ENCODE measurements at places on chromosomes 2 and 18.

DNA sequence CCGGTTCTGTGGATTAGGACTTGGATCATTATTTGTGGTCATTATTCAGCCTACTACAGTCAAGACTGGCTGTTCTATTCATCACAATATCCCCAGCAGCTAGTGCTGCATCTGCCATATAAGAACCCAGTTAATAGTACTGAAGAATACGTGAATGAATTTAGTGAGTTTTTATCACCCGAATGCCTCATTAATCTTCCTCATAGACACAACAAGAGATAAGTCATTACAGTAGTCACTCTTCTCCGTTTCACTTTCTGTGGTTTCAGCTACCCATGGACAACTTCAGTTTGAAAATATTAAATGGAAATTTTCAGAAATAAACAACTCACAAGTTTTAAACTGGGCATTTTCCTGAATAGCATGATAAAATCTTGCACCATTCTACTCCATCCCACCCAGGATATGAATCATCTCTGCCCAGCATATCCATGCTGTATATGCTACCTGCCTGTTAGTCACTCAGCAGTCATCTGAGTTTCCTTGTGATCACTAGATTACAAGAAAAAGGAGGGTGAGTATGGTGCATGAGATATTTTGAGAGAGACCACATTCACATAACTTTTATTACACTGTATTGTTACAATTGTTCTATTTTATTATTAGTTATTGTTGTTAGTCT, 363.7 kb upstream of the CHAC2 start:
- DNase-seq = no peak

GRCh38 chr2:44389895-44390294, 28.1 kb downstream of the CAMKMT start:
- no peak for DNase-seq

- no peak for DNase-seq
Measured at GRCh38 chr2:10706033-10706432, 15.4 kb upstream of the ATP6V1C2 start.

- DNase-seq = no peak
Measured at GRCh38 chr2:231399853-231400680, 4.6 kb downstream of the B3GNT7 start.

DNA sequence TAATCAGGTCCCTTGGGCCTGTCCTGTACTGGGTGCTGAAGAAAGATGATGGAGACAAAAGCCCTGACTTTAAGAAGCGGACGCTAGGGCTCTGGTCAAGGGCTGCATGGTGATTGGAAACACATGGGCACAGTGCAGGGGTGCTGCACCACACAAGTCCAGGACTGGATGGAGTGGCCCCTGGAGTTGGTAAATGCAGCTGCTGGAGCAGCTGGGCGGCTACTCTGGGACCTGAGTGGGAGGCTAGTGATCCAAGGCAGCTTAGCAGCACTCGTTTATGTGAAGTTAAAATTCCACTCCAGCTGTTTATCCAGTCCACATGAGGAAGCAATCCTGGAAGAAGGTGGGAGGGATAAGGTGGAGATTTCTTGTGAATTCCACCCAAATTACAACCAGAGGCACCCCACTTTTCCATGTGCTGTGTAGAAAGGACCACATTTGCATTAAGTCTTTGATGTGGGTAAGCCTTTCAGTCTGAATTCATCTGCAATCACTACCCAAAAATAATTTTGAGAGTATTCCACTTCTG, 24.9 kb downstream of the MERTK start:
- DNase-seq = no peak

- no peak for DNase-seq
Measured at GRCh38 chr18:46256078-46256477, 151.9 kb downstream of the HAUS1 start.

GRCh38 chr2:101776172-101777043, 78.9 kb downstream of the MAP4K4 start:
- DNase-seq = no peak

DNA sequence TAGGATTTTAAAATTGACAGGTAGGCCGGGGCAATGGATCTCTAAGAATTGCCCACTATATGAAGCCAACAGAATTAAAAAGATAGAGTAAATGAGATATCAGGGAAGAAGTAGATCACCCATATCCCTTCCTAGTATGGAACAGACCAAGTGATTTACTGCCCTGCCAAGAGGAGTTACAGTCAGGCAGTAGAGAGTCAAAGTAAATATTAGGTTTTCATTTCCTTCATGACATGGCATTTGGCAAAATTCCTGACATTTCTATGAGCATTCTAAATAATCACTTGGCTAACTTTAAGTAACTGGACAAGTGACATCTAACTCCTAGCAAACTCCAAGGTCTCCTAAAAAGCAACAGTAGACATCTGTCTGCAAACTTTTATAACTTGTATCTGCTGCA, 33.5 kb downstream of the GALNT5 start:
- DNase-seq = no peak

DNA sequence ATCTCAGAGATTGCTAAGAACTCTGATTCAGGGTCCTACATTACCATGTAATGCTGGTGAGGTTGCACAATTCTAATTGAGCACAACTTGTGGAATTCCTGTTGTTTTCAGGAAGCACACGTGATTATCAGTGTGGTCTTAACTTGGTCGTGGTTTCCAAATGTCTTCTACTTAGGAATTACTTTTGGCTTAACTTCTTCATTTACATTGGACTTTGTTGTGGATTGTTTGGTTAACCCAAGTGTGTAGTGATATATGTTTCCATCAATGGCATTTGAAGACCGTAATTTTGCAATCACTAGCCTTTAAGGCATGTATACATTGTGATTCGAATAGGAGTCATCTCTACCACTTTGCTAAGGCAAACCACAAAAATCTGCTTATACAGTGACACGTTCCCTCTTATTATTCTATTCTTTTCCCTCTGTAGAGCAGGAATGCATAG, 373.3 kb downstream of the IRS1 start:
- DNase-seq = peak; percentile 37

- no peak for DNase-seq
Measured at GRCh38 chr2:231410293-231411004, 14.9 kb downstream of the B3GNT7 start.

GRCh38 chr18:70394672-70395071, 105.8 kb downstream of the SOCS6 start:
- no peak for DNase-seq

DNA sequence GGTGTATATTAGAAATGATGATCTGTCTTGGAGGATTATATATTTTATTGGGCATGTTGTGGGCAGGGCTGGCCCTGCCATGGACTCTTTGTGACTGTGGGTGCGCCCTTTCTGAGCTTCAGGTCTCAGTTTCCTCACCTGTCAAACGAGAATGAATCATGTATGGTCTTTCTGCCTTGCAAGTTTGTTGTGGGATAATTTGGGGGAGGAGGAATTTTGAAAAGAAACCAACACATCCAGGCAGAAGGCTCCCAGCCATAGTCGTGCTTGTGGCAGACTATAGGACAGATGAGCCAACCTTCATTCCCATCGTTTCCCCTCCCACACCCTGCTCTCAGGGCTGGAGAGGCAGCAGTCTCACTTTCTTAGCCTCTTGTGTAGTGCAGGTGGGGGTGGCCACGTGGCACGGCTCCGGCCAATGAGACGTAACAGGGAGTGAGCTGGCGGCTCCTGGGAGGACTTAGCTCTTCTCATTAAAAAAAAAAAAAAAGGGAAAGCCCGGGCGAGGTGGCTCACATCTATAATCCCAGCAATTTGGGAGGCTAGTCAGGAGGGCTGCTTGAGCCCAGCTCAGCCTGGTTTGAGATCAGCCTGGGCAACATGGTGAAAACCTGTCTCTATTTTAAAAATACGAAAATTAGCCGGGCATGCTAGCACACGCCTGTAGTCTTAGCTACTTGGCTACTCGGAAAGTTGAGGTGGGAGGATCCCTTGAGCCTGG, 63.1 kb downstream of the RHOB start:
- DNase-seq = no peak

DNA sequence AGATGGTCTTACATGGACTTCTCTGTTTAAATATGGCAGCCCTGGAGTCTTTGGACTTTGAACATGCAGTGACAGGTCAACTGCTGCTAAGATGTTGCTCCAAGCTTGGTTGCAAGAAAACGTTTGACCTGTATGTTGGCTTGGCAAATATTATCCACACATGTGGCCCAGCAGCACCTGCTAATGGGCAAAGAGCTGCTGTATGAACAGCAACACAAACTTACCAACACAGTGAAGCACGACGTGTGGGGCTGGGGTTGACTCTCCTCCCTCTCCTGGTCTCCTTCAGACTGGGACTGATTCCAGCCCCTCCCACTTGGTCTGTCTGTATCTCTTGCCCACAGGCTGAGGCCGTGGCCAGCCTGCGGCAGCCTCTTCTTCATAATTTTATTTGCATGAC, 3.8 kb downstream of the KCNE4 start:
- DNase-seq = no peak

GRCh38 chr2:134359367-134360081, 105.7 kb downstream of the MGAT5 start:
- DNase-seq = no peak

DNA sequence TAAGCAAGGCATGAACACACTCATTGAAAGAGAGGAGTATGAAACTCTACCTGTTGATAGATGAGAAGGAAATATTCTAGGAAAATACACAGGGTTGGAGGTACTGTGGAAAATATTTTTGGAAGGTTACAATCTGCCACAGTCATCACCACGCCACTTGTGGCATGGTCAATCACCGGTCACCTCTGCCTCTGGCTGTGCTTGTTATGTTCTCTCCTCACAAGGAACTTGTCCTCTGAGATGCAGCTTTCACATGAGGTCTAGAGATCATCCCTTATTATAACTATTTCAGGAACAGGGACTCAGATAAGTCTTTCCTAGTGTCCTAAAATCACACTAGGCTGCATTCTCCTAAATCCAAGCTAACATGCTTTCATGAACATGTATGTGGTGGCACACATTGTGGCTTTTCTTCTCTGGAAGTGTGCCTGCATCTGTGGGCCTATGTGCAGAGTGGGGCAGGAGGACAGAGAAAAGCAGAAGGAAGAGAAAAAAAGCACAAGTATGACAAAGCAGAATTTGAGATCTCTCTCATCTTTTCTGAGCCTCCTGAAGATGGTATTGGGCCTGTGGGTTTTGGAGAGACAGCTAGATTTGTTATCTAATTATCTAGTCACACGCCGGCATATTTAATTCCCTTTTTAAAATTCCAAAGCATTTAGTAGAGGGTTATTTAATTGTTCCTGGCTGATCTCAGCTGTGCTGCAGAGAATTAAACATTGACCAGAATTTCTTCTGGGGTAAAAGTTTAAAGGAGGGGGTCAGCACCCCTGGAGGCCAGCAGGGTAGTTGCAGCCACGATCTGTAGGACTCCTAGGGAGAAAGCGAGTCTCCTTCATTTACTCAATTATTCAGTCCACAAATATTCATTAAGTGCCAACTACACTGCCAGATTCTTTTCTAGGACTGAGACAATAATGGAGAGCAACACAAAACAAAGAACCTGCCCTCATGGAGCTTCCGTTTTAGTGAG, 294.6 kb downstream of the RDH14 start:
- no peak for DNase-seq

- no peak for DNase-seq
Measured at GRCh38 chr2:84526562-84526961, 10.3 kb downstream of the DNAH6 start.

GRCh38 chr2:27082773-27083409, 3.7 kb upstream of the KHK start:
- no peak for DNase-seq

DNA sequence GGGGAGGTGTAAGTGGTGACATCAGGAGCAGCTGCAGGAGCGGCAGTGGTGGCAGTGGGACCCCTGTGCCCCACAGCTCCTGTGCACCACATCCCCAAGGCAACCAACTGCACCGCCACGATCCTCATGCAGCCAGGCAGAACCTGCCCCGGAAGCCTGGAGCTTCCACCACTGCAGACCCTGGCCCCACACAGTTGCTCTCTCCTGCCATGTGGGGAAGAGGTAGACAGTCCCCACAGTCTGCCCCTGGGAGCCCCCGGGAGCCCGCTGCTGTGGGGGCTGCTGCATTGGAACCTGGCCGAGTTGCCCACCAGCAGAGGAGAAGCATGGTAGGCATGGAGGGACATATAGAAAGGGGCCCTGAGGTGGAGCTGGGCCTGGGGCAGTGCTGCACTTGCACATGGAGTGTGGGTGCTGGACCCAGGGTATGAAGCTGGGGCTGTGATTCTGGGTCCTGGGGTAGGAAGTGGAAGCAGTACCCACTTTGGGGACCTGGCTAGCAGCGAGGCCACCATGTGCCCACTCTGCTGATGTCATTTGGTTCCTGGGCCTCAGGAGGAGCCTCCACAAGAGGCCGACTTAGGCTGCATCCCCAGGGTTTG, 623.3 kb upstream of the LRRTM4 start:
- DNase-seq = no peak

- DNase-seq = no peak
Measured at GRCh38 chr2:157473581-157473980, 29.7 kb upstream of the CYTIP start.

- no peak for DNase-seq
Measured at GRCh38 chr2:196086517-196087368, 18.1 kb upstream of the DNAH7 start.

GRCh38 chr2:19205983-19206533, 152.4 kb downstream of the OSR1 start:
- DNase-seq = no peak

- DNase-seq = no peak
Measured at GRCh38 chr18:12630136-12630535, 27.8 kb downstream of the SPIRE1 start.

DNA sequence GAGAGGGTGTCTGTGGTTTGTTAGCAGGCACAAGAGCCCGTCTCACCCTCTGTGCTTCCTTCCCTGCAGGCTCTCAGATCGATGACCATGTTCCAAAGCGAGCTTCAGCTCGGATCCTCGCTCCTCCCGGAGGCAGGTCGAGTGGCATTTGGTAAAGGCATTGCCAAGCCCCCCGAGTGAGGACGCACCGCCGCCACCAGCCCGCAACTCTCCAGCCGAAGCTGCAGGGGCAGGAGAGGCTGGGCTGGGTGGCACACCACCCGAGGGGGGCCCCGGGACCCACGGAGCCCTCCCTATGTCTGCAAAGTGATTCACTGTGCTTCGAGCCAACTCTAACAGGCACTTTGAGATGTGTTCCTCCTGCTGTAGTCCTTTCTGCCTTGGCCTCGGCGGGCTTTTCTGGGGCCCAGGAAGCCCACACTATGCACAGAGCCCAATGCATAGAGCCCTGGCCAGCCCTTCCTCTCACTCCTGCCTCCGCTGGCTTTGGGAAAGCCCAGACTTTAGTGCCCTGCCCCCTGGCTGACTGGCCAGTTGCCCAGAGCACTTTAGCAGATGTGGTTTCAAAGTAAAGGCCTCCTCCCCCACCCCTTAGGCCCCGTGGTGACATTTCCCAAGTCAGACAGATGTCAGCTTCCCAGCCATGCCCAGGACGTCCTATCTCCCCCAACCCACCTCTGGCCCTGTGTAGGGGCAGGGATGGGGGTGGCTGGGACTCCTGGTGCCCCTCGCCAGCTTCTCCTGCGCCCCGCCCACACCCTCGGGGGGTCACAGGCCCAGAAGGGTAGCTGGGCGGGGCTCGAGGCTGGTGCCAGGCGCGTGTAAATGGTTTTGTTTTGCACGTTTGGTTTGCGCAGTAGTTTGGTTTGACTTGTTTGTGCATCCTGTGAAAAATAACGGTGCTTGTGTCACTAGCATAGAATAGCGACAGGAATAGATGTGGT, 23.3 kb upstream of the MAPRE3 start:
- no peak for DNase-seq

All from BJ (cell line).